ENCODE measurements at places on chromosomes 12 and 14. TPM values are rescaled to one million over a fixed set of nuclear protein-coding genes. Genes with fewer than 3 reads are reported as not detected.

The NKX2-8 gene
- not detected for total RNA-seq

The SLCO1A2 gene
- not detected for total RNA-seq

The DPPA3 gene
- total RNA-seq = not detected

The POTEG gene
- total RNA-seq = not detected

The CLEC14A gene
- 32.0 TPM for total RNA-seq

The CLEC4A gene
- total RNA-seq = 1.2 TPM

The PLXNC1 gene
- 3.0 TPM for total RNA-seq

The RASAL1 gene
- not detected for total RNA-seq

The CFAP54 gene
- total RNA-seq = 0.22 TPM

The RHOJ gene
- 18.3 TPM for total RNA-seq

The CRIP1 gene
- total RNA-seq = 82.0 TPM

The EPYC gene
- total RNA-seq = not detected

The MYBPC1 gene
- 7.3 TPM for total RNA-seq

Data from Right ventricle myocardium inferior (tissue), 1 donor.